ENCODE measurements at places on chromosomes 13 and 19. TPM values are rescaled to one million over a fixed set of nuclear protein-coding genes. Genes with fewer than 3 reads are reported as not detected.

TSKS gene
- 0.55 TPM for total RNA-seq

CEACAM8 gene
- total RNA-seq, result not detected

ZNF546 gene
- total RNA-seq, result 11.6 TPM

TRPC4 gene
- not detected for total RNA-seq

HSPH1 gene
- 112 TPM for total RNA-seq

MZT1 gene
- total RNA-seq, result 6.5 TPM

ZNF439 gene
- total RNA-seq, result 19.9 TPM

C1QTNF9B gene
- total RNA-seq, result not detected

DNAJC15 gene
- 19.1 TPM for total RNA-seq

Data from activated B cell treated with CpG ODN at 0.5 μM for 24 hours (primary cell).